ENCODE measurements at places on chromosomes 5 and 9.

DNA sequence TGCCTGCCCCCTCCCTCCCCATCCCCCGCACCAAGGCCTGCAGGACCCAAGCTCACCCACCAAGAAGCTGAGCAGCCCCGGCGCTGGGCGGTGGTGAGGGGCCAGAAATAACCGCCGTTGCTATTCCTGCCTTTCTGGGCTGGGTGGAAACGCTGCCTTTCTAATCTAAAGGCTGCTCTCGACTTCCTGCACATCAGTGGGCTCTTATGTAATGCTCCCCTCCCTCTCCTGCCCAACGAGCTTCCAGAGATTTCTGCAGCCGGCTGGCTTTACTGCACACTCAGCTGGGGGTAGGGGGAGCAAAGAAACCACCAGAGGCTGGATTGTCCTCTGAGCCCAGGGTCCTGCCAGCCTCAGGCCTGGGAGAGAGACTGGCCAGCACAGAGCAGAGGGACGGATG lies 6.9 kb upstream of the EGR1 start:
- no peak for DNase-seq

- DNase-seq: no peak
Measured at GRCh38 chr9:121754655-121755436, 103.4 kb downstream of the DAB2IP start.

GRCh38 chr5:153558957-153559356 lies 68.5 kb downstream of the GRIA1 start:
- no peak for DNase-seq

GRCh38 chr9:23635276-23635675 lies 190.8 kb downstream of the ELAVL2 start:
- no peak for DNase-seq

DNA sequence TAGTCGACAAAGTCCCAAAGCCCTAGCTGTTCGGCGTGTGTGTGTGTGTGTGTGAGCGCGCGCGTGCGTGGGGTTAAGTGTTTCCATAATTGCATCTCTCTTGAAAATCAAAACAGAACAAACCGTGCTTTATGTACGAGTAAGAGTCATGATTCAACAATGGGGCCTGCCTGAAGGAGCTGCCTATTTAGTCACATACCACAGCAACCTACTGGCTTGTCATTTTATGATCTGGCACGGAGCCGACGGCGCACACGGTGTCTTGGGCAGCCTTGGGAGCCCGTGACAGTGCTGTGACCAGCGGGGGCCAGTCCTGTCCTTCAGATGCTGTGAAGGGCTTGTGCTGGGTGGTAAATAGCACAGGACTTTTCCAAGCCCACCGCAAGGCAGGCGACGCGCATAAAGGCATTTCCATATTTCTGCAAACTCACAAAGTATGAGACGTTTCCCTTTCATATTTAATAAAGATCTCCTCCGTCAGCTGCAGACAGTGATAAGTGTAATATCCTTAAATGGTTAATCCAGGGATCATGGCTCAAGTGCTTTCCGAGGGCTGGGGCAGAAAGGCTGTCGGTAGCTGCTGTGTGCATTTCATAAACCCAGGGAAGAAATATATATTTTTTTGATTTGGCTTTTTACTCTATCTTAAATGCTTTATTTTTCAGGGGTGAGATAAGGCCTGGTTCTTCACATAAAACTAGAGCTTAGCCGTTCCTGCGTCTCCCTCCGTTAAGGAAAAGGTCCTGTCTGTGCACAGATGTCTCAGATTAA lies 270.2 kb upstream of the IRX1 start:
- DNase-seq: no peak

DNA sequence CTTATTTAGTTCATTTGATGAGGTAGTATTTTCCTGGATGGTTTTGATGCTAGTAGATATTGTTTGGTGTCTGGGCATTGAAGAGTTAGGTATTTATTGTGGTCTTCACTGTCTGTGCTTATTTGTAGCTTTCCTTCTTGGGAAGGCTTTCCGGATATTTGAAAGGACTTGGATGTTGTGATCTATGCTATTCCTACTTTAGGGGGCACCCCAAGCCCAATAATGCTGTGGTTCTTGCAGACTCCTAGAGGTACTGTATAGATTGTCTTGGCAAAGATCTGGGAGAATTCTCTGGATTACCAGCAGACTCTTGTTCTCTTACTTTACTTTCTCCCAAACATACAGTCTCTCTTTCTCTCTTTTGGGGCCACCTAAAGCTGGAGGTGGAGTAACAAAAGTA lies 315.7 kb downstream of the MAT2B start:
- no peak for DNase-seq

GRCh38 chr5:159102311-159102934 lies 2.7 kb upstream of the EBF1 start:
- DNase-seq: no peak

GRCh38 chr5:85311536-85311935 lies 926.9 kb upstream of the EDIL3 start:
- no peak for DNase-seq

- DNase-seq: no peak
Measured at GRCh38 chr9:26750162-26750561, 142.4 kb downstream of the CAAP1 start.

- no peak for DNase-seq
Measured at GRCh38 chr9:6272229-6272598, 56.0 kb upstream of the TPD52L3 start.

- DNase-seq: no peak
Measured at GRCh38 chr5:123425431-123425830, 2.2 kb upstream of the CEP120 start.

DNA sequence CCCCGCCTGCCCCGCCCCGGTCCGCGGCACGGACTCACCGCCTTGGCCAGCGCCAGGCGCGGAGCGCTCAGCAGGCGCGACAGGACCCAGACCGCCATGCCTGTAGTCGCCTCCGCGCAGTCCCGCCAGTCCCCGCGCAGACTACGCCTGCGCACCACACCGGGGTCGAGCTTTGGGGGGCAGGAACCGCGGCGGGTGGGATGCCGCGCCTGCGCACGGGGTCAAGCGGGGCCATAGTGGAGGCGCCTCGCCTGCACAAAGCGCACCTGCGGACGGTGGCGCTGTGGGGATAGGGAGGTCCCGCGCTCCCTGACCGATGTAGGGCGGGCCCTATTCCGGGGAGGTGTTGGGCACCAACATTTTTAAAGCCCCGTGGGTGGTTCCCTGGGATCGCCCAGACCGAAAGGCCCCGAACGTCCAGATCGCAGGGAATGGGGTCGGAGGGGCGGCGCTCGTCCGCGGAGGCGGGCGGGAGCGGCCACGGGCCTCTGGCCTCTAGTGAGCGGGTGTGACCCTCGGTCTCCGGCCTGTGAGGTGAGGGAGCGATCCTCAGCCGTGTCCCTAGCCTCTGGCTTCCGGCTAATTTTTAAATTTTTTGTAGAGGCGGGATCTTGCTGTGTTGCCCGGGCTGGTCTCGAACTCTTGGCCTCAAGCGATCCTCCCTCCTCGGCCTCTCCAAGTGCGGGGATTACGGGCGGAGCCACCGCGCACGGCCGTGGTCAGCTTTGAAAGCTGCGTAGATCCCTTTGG lies 70.8 kb upstream of the LPCAT1 start:
- DNase-seq: peak; percentile 93

DNA sequence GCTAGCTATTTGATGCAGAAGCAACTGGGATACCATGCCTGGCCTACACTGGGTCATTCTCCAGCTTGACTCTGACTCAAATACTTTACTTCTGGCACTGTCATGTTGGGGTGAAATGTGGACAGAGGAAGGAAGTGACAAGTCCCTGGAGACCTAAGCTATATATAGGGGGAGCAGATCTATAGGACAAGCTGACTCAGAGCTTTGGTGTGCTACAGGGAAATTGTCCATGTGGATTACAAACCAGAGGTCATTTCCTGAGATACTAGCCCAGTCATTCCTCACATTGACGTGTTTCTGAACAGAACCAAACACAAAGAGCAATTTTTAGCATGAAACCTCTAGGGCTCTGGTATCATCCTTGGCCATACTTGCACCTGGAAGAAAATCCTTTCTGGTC lies 531.6 kb upstream of the CLINT1 start:
- no peak for DNase-seq

- DNase-seq: no peak
Measured at GRCh38 chr9:70390933-70391341, 23.5 kb downstream of the KLF9 start.

DNA sequence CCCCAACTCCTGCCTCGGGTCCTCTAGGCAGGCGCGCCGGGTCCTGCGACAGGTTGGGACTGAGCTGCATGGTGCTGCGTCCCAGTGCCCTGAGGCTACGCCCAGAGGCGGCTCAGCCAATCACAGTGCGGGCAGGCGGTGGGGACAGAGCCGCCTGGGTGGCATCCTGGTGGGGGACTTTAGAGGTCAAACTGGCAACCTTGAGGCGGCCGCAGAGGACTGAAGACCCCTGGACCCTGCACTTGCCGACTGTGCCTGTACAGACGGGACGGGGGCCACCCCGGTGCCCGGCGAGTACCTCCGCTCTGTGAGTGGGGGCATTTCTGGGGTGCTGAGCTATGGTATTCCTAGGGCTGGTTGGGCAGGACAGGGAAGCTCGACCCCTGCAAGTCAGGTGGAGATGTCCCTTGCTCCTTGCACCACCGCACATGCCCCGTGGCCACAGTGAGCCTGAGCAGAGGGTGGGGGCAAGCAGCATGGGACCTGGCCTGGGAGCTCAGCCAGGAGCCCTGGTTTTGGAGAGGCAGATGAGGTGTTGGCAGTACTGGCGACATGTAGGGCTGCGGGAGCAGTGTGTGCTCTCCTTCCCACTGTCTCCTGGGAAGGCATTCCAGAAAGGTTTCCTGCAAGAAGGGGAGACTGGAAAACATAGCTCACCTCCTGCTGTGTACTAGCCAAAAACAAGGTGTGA lies 45.5 kb downstream of the CTSL start:
- DNase-seq: no peak

- no peak for DNase-seq
Measured at GRCh38 chr5:95022967-95023695, 261.8 kb downstream of the MCTP1 start.

DNA sequence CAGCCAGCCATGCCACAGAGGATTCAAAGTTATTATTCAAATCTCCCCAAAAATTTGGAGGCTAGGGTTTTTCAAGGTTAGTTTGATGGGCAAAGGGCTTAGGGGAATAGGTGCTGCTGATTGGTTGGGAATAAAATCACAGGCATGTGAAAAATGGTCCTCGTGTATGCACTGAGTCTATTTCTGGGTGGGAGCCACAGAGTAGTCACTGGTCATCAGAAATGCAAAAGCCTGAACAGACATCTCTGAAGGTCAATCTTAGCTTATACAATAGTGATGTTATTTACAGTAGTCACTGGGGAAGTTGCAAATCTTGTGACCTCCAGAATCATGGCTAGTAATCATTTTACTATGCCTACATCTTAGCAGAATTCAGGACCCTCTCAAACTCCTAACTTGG lies 1.3 kb downstream of the IL33 start:
- no peak for DNase-seq

DNA sequence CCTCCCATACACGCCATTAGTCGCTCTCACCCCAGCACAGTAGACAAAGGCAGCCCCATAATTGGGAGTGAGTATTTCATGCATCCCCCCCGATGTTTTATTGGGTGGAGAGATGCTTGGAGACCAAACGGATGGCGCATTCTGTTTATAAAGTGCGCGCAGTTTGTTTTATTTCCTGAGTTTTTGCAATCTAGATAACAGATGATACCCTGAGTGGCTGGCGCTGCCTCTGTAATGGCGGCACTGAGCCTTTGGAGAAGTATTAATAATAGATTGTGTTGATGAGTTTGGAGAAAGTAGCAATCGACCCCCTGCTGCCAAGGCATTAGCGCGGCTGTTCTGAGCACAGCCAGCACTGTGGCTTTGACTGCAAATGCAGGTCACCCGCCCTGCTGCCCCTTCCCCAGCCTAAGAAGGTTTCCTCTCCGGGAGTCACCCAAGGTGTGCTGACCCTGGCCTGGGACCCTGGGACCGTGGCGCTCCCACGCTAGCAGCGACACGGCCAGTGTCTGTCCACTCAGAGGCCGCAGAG lies 74.3 kb downstream of the LMX1B start:
- no peak for DNase-seq

- no peak for DNase-seq
Measured at GRCh38 chr9:35112257-35113020, 3.2 kb downstream of the ATOSB start.

DNA sequence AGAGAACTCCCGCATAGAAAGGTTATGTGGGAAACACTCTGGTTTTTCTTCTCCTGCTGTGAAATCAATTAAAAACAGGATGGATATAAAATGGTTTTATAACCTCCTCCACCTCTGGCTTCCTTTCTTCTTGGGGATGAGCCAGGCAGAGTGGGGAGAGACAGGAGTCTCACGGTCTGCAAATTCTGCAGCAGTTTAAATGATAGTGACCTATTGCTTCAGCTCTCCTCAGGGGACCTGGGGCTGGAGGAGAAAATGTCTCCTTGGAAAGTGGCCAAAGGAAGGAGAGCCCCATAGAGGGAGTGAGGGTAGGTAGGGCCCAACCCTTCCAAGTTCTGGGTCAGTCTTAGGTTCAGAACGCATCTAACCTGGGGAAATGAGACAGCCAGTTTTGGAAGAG lies 118.8 kb downstream of the MTX3 start:
- DNase-seq: no peak

GRCh38 chr5:25448190-25448621 lies 803.4 kb upstream of the CDH10 start:
- DNase-seq: no peak

DNA sequence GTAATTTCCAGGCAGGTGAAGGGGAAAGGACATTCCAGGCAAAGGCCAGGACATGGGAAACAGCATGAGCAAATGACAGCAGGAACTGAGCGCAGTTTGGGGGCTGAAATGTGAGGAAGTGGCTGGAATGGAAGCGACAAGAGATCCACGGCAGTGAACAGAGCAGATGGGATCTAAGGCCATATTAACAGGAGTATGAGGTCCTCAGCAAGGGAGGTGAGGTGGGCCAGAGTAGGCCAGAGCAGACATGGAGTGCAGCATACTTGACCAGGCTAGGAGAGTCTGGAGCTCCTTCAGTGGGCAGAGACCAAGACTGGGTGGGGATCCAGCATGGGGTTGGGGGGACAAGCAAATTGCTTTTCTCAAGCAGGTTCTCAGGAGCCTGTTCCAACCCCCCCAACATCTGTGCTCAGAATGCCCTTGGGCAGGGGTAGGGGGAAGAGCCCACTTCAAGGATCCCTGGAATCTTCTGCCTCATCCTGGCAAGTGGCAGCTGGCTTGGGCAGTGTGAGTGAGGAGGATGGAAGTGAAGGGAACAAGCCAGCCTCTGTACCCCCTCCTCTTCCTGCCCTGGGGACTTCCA lies 34.5 kb downstream of the DAB2IP start:
- peak; percentile 28 for DNase-seq

- DNase-seq: no peak
Measured at GRCh38 chr9:107492381-107492970, 2.9 kb upstream of the KLF4 start.

GRCh38 chr5:141811287-141812155 lies 66.7 kb downstream of the PCDH1 start:
- DNase-seq: no peak

- no peak for DNase-seq
Measured at GRCh38 chr5:156686796-156687195, 163.3 kb upstream of the PPP1R2B start.

GRCh38 chr9:87725900-87726709 lies at the start of gene CTSL:
TSS of gene CTSL (plus strand) at chr9:87726119. CDS start at chr9:87727604, 1,485 bp downstream.
- peak; percentile 84 for DNase-seq

DNA sequence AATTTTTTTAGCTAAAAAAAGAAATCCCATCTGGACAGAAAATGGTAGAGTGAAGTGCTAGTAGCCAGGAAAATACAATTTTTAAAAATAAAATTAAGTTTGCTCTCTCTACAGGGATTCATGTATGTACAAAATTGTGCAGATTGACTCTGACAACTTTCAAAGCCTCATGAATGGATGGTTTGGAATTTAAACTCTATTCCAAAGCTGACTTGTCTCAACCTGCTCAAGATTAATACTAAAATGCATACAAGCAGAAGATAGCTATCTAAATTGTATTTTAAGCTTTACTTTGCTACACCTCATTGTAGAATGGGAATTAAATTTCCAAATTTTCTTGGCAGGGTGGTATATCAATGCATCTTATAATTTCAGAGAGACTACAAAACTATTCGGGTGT lies 257.6 kb downstream of the RFX3 start:
- no peak for DNase-seq
